Non-pigmented ciliary epithelial cell (primary cell): ENCODE measurements at places on chromosomes 16 and 17.

- DNase-seq = no peak
These were observed 71.1 kb downstream of the RPH3AL start for GRCh38 chr17:281365-281999.

DNA sequence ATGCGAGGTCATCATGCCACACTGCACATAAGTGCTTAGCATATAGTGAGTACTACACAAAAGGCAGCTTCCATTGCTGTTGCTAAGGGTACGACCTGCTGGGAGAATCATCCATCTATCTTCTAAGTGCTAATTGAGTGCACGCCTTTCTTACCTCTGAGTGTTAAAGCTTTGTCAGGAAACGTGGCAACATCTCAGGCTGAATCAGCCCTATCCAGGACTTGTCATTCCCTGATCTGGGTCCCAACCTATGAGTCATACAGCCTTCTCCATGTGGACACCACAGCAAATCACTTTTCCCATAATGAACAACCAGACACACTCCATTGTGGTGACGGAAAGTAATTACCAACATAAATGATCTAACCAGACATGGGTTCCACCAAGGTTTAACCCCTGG lies 201.1 kb upstream of the MAF start:
- no peak for DNase-seq

DNA sequence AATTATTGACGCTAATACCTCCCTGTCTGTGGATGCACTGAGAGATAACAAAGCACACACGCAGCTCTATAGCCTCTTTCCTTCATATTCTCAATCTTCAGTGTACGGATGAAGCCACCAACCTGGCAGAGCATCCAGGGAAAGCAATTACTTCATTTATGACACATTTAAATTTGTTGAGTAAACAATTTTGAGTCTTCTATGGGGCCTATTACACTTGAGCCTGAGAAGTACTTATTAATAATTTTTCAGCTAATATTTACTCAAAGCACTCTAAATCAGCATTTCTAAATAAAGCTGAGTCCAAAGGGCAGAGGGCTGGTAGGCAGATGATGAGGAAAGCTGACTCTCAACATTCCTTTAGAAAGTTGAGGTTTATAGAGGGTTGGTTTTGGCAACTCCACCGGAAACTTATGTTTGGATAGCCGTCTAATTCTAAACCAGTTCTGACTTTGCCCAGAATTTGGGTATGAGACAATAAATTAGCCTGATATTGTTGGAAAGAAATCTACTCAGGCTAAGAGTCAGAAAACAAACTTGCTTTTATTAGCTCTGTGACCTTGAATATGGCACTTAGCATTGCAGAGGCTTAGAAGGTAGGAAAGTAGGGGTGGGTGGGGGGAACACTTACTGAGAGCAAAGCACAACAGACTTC lies 643.5 kb downstream of the CDH11 start:
- DNase-seq = no peak

- no peak for DNase-seq
These were observed at the start of gene ANKRD13B for GRCh38 chr17:29592850-29593551. Gene ANKRD13B, plus strand, starts transcription at chr17:29593132. Its CDS starts 490 bp downstream, at chr17:29593622.

DNA sequence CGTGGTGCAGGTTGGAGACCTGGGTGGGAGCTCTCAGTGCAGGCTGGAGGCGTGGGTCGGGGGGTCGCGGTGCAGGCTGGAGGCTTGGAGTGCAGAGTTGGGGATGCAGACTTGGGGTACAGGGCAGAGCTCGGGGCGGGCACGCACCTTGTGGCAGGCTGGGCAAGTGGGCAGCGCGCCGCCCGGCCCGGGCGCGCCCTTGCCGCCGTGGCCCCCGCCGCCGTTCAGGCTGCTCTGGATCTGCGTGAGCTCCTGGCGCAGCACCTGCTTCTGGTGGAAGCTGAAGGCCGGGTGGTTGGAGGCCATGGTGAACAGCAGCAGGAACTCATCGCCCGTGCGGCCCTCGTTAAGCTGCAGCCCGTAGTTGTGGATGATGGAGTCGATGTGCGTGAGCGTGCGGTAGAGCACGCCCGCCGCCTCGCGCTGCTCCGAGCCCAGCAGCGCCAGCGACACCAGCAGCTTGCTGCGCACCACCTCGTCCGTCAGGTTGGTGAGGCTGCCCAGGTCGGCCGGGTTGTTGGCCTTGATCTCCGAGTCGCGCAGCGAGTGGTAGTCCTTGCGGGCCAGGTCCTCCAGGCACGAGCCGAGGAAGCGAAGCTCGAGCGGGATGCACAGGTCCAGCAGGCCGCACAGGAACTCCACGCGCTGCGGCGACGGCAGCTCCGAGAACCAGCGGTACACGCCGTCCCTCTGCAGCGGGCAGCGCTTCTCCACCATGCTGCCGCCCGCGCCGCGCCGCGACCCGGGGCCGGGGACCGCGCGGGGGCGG lies 1.1 kb downstream of the ZCCHC14 start:
- DNase-seq = no peak
